H1 (cell line): ENCODE measurements at places on chromosomes 12 and 14. TPM values are rescaled to one million over a fixed set of nuclear protein-coding genes. Genes with fewer than 3 reads are reported as not detected.

DNA sequence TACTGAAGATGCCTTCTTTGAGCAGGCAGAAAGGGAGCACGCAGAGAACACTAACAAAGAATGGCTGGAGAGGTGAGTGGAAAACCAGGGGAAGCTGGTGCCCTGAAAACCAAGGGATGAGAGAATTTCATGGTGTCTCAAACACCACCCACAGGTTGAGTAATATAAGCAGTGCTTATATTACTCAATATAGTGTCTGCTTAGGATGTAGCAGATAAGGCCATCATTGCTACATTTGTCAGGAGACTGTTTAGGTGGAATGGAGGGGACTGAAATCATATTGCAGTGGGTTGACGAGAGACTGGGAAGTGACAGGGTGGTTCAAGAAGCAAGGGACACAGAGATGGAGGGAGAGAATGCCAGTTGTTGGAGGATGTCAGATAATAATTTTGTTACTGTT, 20.6 kb downstream of the PKP2 start:
- no peak for DNase-seq

DNA sequence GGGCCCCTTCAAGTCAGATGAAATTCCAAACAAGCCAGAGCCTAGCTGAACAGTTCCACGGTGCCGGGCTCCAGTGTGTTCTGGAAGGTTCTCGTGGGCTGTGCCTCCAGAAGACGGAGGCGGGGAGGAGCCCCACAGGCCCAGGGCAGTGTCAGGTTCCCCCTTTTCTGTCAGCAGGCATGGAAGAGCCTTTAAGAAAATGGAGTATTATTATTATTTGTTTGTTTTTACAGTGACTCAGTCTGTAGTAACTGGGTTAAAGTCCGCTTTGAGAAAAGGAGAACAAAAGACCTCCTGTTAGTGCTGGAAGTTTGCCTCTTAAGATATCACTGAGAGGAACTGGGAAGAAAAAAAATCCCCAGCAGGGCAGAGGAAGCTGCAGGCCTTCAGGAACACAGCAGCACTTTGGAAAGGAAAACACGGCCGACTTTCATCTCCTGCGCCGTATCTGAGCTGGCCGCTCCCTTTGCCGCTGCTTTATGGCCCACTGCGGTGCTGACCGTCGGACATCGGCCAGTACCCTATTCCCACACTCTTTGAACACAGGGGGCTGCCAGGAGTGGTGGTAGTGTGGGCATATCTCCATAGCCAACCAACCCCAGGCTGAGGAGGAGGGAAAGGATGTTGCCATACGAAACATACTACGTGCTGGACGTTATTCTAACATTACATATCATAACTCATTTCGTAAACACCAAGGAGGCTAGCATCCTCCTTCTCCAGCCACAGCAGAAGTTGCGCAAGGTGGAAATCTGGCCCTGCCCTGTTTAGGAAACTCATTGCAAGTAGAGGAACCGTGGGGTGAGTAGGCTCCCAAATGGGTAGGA, 194.0 kb downstream of the ZFP36L1 start:
- no peak for DNase-seq

Gene CRIP2
- 4.0 and 4.2 TPM in 2 replicates for total RNA-seq

DNA sequence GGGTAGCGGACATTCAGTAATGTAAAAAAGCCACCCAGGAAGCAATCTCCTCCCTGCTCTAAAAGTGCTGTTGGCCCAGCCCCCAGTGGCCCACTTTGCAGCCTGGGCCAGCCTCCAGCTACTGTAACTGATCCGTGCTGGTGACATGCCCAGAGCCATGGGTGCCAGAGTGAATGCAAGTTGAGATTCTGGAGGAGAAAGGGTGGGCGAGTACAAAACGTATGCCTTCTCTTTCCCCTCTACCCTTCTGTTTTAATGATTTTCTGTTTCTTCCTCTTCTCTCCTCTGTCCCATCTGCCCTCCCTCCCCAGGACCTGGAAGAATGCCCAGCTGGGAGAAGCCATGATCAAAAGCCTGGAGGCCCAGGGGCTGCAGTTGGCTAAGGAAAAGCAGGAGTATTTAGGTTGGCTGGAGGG, 16.9 kb downstream of the PLEKHD1 start:
- DNase-seq: no peak

- no peak for DNase-seq
Observed at GRCh38 chr14:63677891-63678379, 36.3 kb upstream of the WDR89 start.

Gene GLI1
- 20.6 and 23.5 TPM in 2 replicates for total RNA-seq

DNA sequence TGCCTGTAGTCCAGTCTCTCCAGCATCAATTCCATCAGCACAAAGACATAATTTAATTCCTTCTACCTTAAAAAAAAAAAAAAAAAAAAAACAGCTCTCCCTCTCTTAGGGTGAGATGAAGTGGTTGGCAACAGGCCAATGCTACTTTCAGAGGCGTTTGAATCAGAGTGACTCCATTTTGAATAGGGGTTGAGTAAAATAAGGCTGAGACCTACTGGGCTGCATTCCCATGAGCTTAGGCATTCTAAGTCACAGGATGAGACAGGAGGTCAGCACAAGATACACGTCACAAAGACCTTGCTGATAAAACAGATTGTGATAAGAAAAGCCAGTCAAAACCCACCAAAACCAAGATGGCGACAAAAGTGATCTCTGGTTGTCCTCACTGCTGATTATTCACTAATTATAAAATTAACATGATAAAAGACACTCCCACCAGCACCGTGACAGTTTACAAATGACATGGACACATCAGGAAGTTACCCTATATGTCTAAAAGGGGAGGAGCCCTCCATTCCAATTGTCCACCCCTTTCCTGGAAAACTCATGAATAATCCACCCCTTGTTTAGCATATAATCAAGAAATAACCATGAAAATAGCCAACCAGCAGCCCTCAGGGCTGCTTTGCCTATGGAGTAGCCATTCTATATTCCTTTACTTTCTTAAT, 6.9 kb upstream of the TCL1B start:
- DNase-seq: no peak

Gene HCAR3
- not detected in 2 replicates for total RNA-seq

DNA sequence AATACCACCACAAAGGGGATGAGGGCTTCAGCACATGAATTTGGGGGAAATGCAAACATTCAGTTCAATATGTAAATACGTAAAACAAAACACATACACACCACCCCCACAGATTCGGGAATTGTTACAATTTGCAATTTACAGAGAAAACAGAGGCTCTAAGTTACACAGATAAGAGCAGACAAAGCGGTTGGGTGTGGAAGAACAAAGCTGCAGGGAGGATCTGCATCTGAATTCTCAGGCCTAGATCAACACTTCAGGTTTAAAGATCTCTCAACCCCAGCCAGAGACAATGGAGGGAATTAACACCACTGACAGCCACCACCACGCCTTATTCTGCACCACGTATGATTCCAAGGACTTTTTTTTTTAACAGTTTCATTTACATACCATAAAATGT, 375.5 kb downstream of the BCL11B start:
- DNase-seq: no peak

GRCh38 chr14:50055461-50056228, 60.7 kb downstream of the VCPKMT start:
- no peak for DNase-seq

Gene FAM186B
- 0.21 and 0.73 TPM in 2 replicates for total RNA-seq

Gene STRN3
- 37.7 and 38.1 TPM in 2 replicates for total RNA-seq

GRCh38 chr14:103540821-103541708, 12.1 kb downstream of the TRMT61A start:
- DNase-seq: no peak

Gene PEX5
- 50.4 and 50.5 TPM in 2 replicates for total RNA-seq

GRCh38 chr12:3242199-3242863, 165.2 kb downstream of the TSPAN9 start:
- DNase-seq: no peak

- DNase-seq: no peak
Observed at GRCh38 chr12:130117233-130117632, 45.0 kb upstream of the FZD10 start.

DNA sequence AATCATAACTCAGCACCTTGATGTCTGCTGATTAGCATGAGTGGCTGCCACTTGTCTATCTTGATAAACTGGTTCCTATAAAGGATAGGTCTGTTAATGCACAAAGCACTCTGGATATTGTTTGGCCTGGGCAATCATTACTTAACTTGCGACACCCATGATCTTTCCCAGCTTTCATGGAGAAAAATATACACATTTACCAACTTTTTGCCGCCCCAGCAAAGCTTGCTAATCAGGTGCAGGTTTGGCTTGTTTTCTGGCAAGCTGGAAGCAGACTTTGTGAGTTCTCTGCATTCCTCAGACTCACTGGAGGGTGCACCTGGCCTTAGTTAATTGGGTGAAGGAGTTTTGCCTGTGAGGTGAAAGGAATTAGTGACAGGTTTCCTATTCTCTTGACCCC, 1126.4 kb upstream of the FLRT2 start:
- DNase-seq: no peak

DNA sequence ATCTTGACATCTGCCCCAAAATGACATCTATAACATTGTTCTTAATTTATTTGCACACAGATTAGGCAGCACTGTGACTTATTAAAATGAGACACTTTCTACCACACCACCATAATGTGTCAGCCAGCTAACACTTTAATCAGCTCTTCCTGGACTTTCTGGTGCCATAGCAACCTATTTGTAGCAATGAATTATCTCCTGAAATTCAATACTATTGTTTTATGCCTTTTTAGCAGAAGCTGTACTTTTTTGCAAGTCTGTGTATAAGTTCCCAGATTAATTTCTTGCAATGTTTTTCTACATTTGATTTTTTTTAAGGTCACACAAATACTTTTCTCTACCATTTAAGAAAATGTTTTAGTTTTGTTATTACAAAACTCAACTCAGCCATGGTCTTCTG, 72.8 kb upstream of the SAV1 start:
- DNase-seq: no peak

Gene SMCO3
- total RNA-seq: not detected in 2 replicates

GRCh38 chr12:11685716-11686115, 36.2 kb downstream of the ETV6 start:
- no peak for DNase-seq

Gene DNAH10
- 0.24 and 0.27 TPM in 2 replicates for total RNA-seq

Gene LRP1-AS
- total RNA-seq: not detected in 2 replicates

Gene MAP3K12
- total RNA-seq: 21.4 and 23.4 TPM in 2 replicates

GRCh38 chr14:100776681-100777365, 49.1 kb upstream of the MEG3 start:
- no peak for DNase-seq

Gene SLCO1A2
- total RNA-seq: 4.4 and 5.1 TPM in 2 replicates

GRCh38 chr14:30906752-30907658, 32.6 kb downstream of the COCH start:
- DNase-seq: no peak

- DNase-seq: no peak
Observed at GRCh38 chr12:117466677-117467362, 105.4 kb upstream of the NOS1 start.

- DNase-seq: no peak
Observed at GRCh38 chr14:93926245-93926872, 785 bp upstream of the FAM181A start.

DNA sequence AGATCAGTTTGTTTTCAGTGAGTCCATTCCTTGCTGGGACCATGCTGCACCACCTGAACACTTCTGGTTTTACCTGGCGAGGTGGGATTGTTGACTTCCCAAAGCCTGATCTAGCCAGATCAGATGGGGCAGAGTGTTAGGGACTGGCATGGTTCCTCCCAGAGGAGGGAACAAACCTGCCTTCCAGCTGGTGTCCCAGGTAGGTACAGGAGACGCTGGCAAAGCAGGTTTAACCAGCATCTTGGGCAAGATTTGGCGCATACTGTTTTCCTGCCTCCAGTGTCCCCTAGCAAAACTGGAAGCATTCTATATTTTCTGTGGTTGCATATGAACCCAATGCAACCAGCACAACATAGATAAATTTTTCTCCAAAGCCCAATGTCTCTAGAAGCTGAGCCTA, 14.6 kb upstream of the FOS start:
- DNase-seq: no peak

DNA sequence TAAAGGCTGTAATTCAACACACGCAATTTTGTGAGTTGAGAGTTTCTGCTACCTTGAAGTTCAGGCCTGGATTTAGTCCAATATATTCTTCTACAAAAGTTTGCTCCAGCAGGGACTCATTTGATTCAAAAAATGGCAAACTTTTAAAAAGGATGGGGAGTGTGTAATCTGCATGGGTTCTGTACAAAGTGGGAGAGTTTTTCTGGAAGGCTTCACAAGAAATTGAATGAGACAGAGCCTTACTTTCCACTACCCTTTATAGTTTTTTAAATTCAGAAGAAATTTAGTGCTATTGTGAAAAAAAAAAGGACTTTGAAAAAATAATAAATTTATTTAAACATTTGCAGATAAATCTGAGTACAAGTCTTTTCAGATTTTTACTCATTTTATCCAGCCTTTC, 116.9 kb downstream of the METTL25 start:
- no peak for DNase-seq

DNA sequence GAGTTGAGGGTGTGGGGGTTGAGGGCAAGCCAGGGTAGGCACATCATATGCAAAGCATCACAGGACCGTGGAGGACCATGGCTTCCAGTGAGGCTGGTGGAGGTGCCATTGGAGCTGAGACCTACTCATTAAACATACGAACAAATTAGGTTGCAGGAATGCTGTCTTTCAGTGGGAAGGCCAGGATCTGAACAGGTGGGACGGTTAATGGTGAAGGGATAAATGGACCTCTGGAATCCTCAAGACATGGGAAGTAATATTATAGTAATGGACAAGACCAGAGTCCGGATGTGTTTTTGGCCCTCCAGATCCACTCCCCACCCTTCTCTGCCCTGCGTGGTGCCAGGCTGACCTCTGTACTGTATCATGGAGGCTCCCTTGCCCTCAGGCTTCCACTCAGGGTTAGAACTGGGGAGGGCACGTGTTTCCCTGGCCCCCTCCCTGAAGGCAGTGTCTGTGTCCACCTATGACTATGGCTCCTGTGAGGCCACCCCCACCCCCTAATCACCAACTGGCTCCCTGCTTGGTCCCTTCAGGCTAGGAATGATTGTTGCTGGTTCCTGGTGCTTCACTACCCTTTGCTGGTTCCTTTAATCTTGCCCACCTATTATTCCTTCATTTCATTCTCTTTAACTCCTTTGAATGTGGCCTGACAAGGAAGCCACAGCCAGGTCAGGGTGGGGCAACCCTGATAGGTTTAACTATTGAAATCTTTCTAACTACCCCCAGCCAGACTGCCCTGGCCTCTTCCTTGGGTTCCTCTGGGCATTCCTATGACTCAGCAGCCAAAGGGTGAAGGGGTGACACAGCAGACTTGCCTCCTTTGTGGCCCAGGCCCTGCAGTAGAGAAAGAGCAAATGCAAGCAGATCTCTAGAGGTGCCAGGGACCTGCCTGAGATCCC, 10.7 kb downstream of the DHRS2 start:
- no peak for DNase-seq

Gene SLC25A47
- total RNA-seq: not detected in 2 replicates

Gene LRTM2
- not detected in 2 replicates for total RNA-seq

Gene GSKIP
- total RNA-seq: 32.8 and 37.1 TPM in 2 replicates

- no peak for DNase-seq
Observed at GRCh38 chr12:64876388-64877071, 52.1 kb downstream of the TBC1D30 start.

- no peak for DNase-seq
Observed at GRCh38 chr12:17388679-17389078, 701.3 kb downstream of the RERGL start.

DNA sequence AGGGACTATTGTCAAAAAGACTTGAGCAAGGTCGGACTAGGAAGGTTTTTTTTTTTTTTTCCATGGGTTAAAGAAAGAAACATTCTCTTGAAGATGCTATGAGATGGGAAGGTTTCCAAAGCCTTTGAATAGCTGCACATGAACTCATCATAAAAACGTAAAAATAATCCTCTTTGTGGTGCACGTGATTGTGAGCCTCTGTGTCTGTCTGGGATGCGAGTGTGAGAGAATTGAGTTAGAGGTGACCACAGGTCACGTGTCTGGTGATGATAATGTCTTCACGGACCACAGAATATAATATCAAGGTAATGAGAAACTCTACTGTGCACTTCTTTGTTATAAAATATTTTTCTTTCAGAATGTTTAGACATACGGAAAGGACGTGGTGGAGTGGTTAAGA, 24.3 kb upstream of the ADGRD1 start:
- no peak for DNase-seq
